ENCODE measurements at places on chromosomes 6 and 20. TPM values are rescaled to one million over a fixed set of nuclear protein-coding genes. Genes with fewer than 3 reads are reported as not detected.

DNA sequence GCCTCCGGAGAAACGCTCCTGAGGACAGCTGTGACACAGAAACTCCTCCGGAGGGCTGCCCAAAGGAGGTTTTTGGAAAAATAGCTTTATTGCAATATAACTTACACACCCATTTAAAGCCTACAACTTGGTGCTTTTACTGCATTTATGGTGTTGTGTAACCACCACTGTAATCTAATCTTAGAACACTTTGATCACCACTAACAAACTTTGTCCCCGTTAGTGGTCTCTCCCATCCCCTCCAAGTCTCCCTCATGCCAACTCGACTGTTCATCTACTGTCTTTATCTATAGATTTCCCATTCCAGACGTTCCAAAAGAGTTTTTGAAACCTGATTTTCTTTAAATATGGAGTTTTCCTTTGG, 62.8 kb downstream of the SYNJ2 start:
- DNase-seq = no peak

GRCh38 chr6:137165375-137166246, 7.8 kb downstream of the IL22RA2 start:
- no peak for DNase-seq

- no peak for DNase-seq
These were observed 150.7 kb downstream of the PDSS2 start for GRCh38 chr6:107308677-107309076.

DNA sequence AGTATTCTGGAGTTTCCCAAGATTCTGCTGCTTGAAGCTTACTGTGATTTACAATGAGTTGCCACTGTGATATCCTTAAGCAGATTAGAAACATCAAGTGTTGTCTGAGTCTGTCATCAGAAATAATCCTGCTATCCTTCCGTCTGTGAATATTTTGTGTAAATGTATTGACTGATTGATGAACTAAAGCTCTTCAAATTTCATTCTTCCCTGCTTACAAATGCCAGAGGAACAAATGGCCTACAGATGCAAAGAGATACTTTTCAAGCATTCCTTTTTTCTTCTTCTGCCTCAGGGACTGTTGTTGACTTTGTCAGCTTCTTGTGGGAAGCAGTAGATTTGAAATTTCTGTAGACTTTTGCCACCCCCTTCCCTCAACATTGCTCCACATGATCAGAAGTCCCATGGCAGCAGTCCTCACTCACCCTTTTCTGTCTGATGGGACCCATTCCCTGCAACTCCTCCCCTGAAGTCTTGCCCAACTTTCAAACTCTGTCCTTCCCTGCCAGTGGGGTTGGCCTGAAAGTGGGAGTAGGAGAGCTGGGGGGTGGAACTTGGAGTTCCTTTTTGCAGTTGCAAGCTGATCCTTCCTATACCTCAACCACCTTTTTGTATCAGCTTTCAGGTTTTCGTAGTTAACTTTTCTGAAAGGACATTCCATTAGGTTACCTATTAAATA, 38.5 kb upstream of the MLIP start:
- no peak for DNase-seq

DNA sequence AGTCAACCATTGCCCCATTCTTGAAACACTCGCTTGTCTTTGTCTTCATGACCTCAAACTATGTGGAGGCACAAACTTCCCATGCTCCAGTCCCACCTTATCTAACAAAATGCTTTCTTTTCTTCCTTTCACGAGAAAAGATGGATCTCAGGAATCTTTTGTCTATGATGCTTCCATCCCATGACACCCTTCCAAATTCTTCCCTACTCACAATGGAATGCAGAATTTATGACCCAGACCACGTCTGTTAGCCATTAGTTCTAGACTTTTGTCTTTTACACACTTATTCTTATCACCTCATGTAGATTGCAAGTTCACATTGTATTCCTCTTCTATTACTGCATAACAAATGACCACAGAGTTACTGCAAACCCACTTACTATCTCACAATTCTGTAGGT, 24.2 kb upstream of the LAMP5 start:
- DNase-seq = no peak

GRCh38 chr20:2305946-2306345, 10.1 kb downstream of the TGM3 start:
- no peak for DNase-seq

DNA sequence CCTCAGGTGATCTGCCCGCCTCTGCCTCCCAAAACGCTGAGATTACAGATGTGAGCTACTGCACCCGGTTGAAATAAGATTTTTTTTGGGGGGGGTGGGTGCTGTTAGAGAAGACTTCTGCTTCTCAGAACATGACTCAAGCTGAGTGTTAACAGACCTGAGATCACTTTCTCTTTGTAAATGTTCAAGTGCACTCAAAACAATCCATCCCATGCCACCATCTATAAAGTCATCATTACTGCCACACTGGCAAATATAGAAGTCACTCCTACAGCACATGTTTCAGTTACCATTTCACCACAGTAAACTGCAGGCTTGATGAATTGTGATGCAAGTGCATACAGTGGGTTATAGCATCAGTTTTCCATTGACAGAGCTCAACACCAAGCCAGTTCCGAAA, 9.0 kb downstream of the VPS16 start:
- DNase-seq = no peak

The SUN5 gene
- total RNA-seq = not detected

The SALL4 gene
- 3.0 TPM for total RNA-seq

The EFCAB8 gene
- 0.83 TPM for total RNA-seq

The PGM3 gene
- 7.2 TPM for total RNA-seq

The GLYATL3 gene
- not detected for total RNA-seq

The PRL gene
- not detected for total RNA-seq

The ID4 gene
- total RNA-seq = 5.3 TPM

The ULBP1 gene
- total RNA-seq = not detected

The CFAP206 gene
- not detected for total RNA-seq
